EL (cell line): ENCODE measurements at places on chromosomes 7 and 10.

- no peak for DNase-seq
Observed at GRCh38 chr10:132542086-132542775, 4.6 kb downstream of the INPP5A start.

- DNase-seq: peak; percentile 40
Observed at GRCh38 chr7:99380032-99380822, 5.7 kb downstream of the ARPC1B start.

- DNase-seq: no peak
Observed at GRCh38 chr7:100011516-100011915, 3.9 kb upstream of the ZKSCAN1 start.

DNA sequence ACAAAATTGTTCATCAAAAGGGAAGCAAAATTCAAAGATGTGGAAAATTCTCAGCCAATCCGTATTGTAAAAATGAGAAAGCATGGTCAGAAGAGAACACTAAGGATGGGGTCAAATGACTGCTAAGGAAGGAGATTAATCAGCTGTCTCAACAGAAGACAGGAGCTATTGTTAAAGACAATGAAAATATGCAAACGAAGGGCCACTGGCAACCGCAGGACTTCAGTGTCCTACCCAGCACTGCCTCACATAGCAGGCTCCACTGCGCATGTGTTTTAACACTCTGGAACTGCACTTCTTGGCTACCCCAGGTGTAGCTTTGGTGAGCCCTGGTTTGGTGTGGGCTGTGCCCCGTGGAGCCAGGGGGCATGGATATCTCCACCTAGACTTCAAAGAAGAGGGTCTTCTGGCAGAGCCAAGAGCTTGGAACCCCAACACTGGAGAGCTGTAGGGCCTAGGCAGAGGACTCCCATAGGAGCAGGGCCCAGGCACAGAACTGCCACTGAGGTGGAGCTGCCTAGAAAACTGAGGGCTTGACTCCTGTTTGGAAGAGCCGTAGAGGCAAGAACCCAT, 176.2 kb upstream of the GDF10 start:
- DNase-seq: no peak

DNA sequence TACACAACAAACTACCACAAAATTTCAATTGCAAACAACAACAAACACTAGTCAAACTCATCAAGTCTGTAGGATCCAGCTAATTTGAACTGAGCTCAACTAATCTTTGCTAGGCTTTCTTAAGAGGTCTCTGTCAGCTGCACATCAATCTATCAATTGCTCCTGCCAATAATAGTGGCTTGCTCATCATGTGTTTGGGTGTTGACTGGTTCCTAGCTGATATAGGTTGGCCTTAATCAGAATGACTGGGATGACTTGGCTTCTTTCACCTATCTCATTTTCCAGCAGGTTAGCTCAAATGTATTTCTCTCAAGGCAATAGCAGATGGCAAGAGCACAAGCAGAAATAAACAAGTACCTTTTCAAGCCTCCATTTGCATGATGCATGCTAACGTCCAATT, 370.3 kb upstream of the NFE2L3 start:
- DNase-seq: no peak

DNA sequence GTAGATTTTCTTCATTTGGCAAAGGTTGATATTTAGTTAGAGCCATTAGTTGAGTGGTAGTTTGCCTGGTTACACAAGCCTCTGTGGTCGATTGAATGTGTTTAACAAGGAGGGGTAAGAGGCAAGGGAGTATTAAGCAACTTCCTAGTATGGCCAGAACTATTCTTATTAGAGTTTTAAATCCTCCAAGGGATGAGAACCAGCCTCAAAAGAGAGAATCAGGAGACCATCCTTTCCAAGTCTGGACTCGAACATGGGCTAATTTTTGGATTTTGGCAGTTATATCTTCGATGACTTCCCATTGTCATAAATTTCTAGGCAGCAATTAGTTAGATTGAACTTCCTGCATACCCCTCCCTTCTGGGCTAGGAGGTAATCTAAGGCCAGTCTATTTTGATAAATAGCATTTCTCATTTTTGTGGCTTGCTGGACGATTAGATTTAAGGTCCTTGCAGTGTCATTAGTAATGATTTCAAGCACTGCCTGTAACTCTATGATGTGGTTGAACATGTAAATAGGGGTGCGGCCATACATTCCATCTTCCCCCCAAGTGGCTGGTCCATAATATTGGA, 219.5 kb upstream of the KCND2 start:
- no peak for DNase-seq

DNA sequence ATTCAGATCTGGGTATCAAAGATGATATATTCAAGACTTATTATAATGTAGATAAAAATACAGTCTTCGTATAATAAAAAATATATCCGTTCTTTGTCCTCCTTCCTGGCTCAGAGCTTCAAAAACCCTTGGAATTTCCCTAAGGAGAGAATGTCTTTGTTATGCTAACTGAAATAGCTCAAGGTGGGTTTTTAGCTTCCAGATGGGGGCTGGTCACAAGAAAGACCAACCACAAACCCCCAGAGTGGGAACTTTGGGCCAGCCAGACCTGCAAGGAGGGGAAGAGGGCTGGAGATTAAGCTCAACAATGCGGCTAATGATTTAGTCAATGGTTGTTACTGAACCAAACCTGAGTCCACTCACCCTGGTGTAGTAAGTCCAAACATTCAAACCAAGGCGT, 196.4 kb downstream of the SDHAF3 start:
- DNase-seq: no peak

- DNase-seq: peak; percentile 6
Observed at GRCh38 chr7:28329661-28330363, 82.5 kb upstream of the CREB5 start.
